Foreskin fibroblast (primary cell): ENCODE measurements at places on chromosomes 3 and 15.

DNA sequence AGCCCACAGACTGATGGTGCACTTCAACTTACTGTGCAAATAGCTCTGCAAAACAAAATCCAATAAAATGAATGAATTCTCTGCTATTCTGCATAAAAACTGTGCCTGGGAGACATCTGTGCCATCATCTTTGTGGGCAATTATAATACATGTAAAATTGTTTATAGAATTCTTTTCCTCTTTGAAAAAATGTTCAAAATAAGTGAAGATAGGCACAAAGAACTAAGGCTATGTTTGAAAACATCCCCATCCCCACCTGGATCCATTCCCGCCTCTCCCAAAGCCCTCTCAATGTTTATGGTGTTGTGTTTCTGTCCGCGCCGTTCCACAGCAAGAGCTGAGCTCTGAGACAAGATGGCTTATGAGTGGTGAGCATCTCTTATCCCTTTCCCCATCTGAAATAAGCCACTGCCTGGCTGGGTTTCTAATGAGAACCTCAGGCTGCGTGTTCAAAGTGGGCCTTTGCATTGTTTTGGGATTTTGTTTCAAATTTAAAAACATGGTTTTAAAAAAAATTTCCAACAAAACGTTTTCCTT lies 22.4 kb upstream of the SNRPA1 start:
- no peak for DNase-seq

GRCh38 chr15:88571153-88571851 lies 24.8 kb upstream of the DET1 start:
- no peak for DNase-seq

GRCh38 chr3:104436506-104436905 lies 930.2 kb upstream of the ALCAM start:
- DNase-seq = no peak

DNA sequence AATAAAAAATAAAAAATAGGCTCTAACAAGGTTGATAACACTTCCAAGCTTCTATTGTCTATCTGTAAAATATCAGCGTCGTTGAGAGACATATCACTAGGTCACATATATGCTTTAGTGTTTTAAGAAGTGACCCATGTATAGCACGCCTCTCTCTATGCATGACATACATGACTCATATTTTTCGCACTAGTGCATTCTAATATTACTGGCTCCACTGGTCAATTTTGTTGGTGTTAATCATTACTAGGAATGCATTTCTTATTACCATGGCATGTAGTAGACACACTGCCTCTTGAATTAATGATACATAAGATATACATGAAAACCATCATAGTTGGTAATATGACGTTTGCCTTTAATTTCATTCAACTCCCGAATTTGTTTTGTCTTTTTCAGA lies 203.1 kb downstream of the CHL1 start:
- DNase-seq = no peak

DNA sequence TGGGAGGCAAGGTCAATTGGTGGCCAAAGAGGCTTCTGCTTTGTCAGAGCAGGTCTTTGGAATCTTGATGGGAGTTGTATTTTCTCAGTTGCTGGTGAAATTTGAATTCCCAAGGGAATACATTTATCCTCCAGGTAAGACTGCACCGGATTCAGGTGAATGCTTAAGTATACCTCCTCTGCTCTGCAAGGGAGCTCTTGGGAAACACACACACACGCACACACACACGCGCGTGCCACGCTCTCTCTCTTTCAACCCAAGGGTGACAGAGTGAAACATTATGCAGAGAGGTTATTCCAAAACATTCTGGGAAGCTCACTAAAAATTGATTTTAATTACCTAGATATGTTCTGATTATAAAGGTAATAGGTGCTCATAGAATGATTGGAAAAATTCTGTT lies 33.7 kb downstream of the ST6GAL1 start:
- no peak for DNase-seq
